ENCODE measurements at places on chromosomes 2 and 18.

DNA sequence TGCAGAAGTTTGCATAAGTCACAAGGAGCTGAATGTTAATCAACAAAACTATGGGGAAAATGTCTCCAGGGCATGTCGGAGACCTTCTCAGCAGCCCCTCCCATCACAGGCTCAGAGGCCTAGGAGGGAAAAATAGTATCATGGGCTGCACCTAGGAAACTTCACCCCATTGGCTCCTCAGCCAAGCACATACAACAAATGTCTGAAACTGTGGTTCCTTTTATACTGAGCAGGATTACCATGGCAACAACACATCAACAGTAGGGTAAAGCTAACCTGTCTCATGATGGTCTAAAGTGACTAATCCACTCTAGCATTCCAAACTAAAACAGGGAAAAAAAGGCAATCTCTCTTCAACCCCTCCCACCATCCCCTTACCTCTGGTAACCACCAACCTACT is 3.2 kb upstream of the NEMP2 start:
- DNase-seq: no peak

DNA sequence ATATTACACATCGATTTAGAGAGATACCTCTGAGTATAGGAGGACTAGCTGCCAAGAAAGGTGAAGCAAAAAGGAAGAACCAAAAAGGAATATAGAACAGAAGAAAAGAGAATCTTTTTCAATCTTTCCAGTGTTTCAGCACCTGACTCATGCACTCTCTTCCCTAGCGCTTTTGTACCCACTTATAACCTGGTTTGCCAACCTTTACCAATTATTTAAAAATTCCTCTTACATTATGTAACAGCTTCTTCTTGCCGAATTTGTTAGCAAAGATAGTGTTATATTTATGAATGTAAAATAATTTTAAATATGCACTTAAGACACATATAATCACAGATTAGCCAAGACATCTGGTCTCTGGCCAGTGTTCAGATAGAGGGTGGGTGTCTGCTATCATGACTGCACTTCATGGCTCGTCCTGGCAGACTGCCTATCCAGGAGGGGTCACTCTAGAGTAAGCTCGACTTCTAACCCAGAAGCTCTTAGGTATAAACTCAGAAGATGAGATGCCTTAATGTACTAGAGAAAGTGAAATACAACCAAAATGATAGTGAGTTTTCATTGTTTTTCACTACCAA is 122.9 kb downstream of the ATAD2B start:
- DNase-seq: no peak

DNA sequence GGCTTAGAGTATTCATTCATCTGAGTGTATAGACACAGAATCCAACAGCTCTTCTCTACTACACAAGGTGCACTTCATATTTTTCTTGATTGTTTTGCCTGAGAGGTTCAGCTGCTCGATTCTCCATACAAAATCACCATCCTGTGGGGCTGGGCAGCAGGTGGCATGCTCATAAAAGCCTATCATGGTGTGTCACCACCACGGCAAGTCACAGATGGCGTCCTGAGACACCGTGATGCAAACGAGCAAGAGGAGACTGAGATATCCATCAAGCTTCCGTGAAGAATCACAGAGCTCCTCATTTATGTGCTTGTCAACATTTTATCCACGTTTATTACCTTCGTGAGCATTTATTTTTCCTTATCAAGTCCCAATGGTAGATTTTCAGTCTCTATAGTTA is 22.4 kb upstream of the NRP2 start:
- no peak for DNase-seq

- DNase-seq: no peak
Measured at GRCh38 chr2:129798301-129798581, 181.2 kb upstream of the RAB6C start.

- DNase-seq: no peak
Measured at GRCh38 chr18:73696171-73696570, 451.5 kb downstream of the FBXO15 start.

- DNase-seq: no peak
Measured at GRCh38 chr18:9658087-9658641, 43.8 kb upstream of the PPP4R1 start.

DNA sequence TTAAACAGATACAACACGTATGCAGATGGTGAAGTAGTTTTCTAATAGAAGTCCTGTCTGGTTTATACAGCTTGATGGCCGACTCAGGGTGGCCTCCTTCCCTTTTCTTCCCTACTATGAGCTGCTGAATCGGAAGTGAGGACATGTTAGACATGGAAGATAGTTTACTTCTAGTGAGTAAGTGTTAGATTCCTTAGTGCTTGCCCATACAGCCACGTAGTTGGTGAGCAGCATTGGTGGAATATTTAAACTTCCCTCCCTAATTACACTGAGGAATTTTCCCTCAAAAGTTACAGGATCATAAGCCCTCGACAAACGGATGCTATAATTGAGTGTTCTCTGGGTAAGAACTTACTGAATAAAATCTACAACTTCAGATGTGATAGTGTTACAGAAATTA is 52.1 kb downstream of the RHBDD1 start:
- DNase-seq: no peak

- peak; percentile 14 for DNase-seq
Measured at GRCh38 chr2:36356990-36357846, 1.6 kb downstream of the CRIM1 start.

- no peak for DNase-seq
Measured at GRCh38 chr2:65386344-65386743, 46.1 kb downstream of the SPRED2 start.
